ENCODE measurements at places on chromosomes 6 and 20.

DNA sequence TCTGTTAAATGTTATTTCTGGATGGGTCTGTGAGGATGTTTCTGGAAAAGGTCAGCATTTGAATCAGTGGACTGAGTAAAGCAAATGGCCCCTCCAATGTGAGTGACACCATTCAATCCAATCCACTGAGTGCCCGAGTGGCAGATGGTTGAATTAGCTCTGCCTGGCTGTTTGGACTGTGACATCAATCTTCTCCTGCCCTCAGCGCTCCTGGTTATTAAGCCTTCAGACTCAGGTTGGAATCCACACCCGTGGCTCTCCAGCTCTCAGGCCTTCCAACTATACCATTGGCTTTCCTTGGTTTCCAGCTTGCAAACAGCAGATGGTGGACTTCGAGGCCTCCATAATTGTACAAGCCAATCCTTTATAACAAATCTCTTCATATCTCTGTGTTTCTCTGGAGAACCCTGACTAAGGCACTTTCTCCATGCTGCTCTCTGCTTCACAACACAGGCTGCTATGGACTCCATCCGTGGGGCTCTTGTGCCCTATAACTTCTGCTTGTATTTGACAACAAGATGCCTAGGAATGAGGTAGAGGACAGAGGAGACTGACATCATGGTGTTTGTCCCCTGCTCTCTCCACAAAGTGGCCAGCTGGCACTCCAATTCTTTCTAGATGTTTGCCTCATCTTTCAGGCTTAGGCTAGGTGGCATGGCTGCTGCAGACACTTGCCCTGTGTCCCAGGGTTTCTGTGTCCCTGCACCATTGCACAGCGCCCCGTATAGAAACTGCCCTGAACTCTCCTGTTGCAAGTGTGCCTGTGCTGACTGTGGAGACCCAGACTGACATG is 4.8 kb upstream of the CSTL1 start:
- no peak for DNase-seq

DNA sequence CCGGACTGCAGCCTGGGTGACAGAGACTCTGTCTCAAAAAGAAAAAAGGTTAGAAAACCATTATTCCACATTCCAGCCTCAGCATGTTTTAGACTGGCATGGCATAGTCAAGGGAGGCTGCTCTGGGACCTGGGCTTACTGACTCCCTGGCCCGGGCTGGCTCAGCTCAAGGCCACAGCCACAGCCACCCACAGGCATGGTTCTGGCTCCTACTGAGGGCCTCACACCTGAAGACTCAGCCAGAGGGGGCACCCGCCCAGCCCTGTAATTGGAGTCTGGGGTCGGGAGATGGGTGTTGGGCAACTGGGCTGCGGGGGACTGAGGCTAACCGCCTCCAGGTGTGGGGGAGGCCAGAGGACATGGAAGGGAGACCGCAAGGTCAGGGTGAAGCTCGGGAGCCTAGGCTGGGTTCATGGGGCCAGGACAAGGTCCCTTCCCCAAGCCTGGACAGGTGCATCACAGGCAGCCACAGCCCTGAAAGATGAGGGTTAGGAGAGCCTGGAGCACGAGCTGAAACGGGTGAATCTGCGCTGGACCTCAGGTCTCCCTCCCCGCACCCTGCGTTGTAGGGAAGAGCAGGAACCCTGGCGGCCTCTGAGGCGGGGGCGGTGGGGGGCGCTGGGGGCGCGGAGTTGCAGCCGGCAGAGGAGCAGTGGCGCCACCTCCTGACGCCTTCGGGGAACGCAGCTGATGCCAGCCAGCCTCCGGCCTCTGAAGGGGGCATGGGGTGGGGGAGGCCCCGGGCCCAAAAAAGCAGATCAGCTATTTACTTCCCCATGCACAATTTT is 67.7 kb upstream of the SRSF6 start:
- DNase-seq: no peak

DNA sequence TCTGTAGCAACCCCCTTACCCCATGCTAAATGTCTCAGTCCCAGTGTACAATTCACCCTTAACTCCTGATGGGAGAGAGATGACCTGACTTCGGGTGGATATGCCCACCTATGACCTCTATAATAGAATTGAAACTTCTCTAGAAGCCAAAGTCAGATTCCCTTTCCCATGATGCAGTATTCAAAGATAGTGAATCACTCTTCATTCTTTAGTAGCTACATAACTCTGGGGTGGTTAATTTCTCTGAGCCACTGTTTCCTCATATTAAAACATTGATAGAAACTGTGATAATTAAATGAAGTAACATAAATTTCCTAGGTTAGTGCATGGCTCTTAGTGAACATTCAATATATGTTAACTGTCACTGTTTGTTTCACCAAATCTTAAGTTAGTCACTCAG is 500.4 kb downstream of the COL12A1 start:
- no peak for DNase-seq

DNA sequence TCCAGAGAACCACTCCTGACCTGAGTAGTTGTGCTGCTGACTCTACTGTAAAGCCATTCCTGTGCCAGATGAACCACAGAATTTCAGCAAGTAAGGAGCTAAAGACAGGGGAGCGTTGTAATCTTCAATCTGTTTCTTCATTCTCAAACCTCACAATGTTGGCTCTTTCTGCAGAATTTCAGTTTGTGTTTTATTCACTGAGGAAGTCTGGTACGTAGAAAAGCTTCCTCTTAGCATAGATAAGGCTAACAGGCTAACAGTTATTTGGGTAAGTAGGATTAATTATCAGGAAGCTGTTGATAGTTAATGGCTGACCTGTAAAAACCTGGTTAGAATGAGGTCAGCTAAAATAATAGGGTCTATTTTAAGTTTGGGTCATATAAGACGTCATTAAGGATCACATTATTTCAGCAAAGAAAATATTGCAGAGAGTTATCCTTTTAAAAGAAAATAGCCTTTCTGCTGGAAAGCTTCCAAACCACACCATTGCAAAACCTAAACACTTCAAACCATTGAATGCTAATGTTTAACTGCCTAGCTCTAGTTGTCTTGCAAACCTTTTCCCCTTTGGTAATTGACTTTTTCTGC is 14.1 kb upstream of the TENT5A start:
- no peak for DNase-seq

- no peak for DNase-seq
These were observed 123.0 kb downstream of the SMAP1 start for GRCh38 chr6:70790483-70791224.

GRCh38 chr6:1724124-1724523 is 114.4 kb downstream of the FOXC1 start:
- DNase-seq: no peak

DNA sequence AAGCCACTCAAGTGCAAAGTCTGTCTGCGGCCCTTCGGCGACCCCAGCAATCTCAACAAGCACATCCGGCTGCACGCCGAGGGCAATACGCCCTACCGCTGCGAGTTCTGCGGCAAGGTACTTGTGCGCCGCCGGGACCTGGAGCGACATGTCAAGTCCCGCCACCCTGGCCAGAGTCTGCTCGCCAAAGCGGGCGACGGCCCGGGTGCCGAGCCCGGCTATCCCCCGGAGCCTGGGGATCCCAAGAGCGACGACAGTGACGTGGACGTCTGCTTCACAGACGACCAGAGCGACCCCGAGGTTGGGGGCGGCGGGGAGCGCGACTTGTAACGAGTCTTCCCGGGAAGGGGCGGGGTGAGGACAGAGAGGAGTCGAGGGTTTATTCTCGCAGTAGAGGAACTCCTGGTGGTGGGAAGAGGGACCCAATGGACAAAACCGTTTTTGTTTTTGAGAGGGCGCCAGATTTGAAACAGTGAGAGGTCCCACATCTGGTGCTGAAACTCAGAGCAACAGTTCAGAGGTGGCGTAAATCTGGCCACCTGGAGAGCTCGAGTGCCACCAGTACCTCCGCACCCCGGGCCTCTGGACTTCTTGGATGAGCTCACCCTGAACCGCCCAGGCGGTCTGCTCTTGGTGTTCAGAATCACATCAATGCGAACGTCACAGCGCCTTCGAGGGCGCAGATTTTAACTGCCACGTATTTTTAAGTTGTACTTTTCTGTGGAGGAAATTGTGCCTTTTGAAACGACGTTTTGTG is 8.0 kb downstream of the PRDM13 start:
- no peak for DNase-seq

DNA sequence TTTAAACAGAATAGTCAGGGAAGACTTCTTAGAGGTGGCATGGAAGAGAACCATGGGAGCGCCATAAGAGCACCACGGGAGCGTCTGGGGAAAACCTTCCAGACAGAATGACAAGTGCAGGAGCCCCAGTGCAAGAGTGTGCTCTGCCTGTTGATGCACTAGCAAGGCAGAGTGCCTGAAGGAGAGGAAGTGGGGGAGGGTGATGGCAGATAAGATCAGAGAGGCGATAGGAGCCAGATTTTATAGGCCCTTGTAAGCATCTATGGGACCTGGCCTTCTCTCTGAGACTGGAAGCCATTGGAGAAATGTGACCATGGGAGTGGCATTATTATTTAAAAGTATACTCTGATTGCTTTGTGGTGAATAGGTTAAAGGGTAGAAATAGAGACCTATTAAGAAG is 13.1 kb downstream of the FUCA2 start:
- DNase-seq: no peak

GRCh38 chr6:25042036-25042521 is 106.3 kb upstream of the RIPOR2 start:
- DNase-seq: no peak

DNA sequence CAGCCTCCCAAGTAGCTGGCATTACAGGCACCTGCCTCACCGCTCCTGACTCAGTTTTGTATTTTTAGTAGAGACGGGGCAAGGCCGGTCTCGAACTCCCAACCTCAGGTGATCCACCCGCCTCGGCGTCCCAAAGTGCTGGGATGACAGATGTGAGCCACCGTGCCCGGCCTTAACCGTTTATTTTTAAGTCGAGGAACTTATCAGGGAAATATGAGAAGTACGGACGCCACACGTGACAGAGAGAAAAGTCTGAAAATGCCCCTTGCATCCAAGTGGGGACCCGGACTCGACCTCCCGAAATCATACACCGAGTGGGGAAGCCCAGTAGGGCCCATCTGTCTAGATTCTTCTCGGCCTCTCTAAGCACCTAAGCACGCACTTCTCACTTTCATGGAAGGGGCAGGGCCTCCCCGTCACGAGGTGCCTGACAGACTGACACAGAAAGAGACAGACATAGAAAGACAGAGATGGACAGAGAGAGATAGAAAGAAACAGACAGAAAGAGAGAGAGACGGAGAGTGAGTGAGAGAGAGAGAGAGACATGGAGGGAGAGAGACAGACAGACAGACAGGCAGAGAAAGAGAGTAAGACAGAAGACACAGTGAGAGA is 756.5 kb upstream of the DEFB115 start:
- no peak for DNase-seq

DNA sequence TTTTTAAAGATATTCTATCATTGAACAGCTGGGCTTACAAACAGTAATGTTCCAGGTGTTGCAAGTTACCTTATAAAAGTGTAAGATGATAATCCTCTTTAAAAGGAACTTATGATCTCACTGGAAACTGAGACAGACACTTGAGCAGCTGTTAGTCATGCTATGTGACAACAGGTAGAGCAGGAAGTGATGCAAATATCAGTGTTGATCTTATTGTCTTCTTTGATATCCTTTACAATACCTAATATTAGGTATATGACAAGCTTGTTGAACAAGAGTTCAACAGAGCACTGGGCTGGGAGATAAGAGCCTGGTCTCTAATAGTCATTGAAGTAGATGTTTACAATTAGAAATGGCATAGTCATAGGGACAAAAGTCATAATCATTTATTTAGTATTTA is 150.0 kb downstream of the UBE3D start:
- no peak for DNase-seq

GRCh38 chr20:8829256-8829655 is 239.6 kb upstream of the PLCB4 start:
- no peak for DNase-seq

GRCh38 chr20:36408219-36408618 is 102.1 kb downstream of the DLGAP4 start:
- no peak for DNase-seq

DNA sequence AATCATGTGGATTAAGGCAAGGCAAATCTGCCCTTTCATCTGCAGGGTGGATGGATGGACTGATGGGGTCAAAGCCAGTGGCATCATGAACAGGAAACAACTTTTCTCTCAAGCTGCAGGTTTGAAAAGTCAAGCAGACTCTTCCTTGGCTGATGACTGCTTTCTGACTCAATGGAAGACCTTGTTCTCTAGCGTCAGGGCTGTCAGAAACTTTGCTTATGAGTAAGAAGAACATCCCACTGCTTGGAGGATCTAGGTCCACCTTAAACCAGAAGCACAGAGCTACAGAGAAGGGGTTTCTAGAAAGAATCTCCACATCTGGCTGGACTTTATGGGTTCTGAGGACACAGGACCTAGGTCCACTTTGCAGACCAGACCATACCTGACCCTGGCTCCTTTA is 36.3 kb upstream of the CST5 start:
- DNase-seq: no peak

Measured in cerebellar nuclear complex (tissue), 1 donor.